Heart right ventricle (tissue), 16 donors: ENCODE measurements at places on chromosomes 5 and 9. TPM values are rescaled to one million over a fixed set of nuclear protein-coding genes. Genes with fewer than 3 reads are reported as not detected.

- H3K36me3 ChIP-seq: peaks cover 14% of the 10 kb centered on the region
- peaks cover 5% of the 10 kb centered on the region for H3K4me1 ChIP-seq
- H3K4me3 ChIP-seq: no peak overlapping the region
- no peaks in the 10 kb centered on the region for H3K27me3 ChIP-seq
These were observed 136.0 kb downstream of the SMARCA2 start for GRCh38 chr9:2151171-2151570.

Gene STPG3
- not detected for total RNA-seq

GRCh38 chr5:137372773-137373160 is 126.4 kb downstream of the SPOCK1 start:
- H3K4me1 ChIP-seq: no peaks in the 10 kb centered on the region
- no peaks in the 10 kb centered on the region for H3K36me3 ChIP-seq
- H3K27ac ChIP-seq: no peak overlapping the region
- no peak for DNase-seq
- no peaks in the 10 kb centered on the region for H3K27me3 ChIP-seq
- no peak overlapping the region for H3K4me3 ChIP-seq

GRCh38 chr5:30871196-30871595 is 322.3 kb upstream of the CDH6 start:
- DNase-seq: no peak
- H3K27ac ChIP-seq: no peak overlapping the region
- no peaks in the 10 kb centered on the region for H3K36me3 ChIP-seq
- no peak overlapping the region for H3K4me3 ChIP-seq
- H3K27me3 ChIP-seq: no peaks in the 10 kb centered on the region

DNA sequence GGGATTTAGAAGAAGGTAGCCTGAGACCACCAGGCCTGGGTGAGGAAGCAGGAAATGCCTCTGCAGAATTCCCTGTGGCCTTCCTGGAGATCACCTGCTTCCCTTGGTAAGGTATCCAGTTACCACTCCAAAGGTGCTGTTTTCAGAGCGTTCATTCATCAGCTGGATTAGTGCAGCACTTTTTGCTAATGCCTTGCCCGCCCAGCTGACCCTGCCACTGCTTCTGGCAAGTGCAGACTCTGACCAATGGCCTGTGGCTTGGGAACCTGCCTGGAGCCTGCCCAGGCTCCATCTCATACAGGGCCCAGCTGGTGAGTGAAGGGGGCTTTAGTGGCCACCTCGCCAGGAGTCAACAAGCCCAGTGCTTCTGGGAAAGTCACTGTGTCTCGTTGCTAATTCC is 48.6 kb downstream of the FOXI1 start:
- H3K27me3 ChIP-seq: no peaks in the 10 kb centered on the region
- peaks cover 14% of the 10 kb centered on the region for H3K4me1 ChIP-seq
- no peak overlapping the region for H3K27ac ChIP-seq
- no peaks in the 10 kb centered on the region for H3K36me3 ChIP-seq

DNA sequence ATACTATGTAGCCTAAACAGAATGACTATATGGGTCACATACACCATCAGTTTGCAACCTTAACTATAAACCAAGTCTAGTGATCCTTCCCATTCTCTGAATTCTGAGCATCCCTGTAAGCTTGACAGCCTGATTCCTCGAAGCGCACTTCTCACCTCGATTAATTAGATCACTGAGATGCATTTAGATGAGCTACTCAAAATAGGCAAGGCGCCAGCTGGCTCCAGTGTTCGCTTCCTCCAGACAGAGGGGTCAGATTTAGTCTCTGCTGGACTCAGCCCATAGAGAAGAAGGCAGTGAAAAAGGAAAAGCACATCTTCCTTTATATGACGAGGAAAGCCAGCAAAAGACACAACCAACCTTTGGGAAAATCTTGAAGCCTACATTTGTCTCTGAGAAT is 371.5 kb downstream of the MLLT3 start:
- H3K36me3 ChIP-seq: no peaks in the 10 kb centered on the region
- H3K27ac ChIP-seq: no peak overlapping the region
- no peaks in the 10 kb centered on the region for H3K27me3 ChIP-seq
- H3K4me1 ChIP-seq: no peaks in the 10 kb centered on the region
- no peak overlapping the region for H3K4me3 ChIP-seq
- no peak for DNase-seq

DNA sequence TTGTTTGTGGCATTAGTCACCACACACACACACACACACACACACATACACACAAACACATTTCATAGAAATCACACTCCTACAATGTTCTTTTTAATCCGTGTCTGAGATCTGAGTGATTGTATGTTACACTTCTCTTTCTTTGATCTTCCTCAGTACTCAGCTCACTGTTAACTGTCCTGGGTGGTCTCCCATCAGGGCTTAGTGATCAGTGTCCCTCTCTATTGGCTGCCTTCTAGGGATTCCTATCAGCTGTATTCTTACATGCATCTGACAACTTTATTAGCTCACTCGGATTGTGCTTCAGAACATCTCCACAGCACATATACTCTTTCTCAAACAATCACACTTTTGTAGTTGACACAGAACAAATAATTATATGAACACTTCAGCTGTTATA is 170.2 kb upstream of the POU5F2 start:
- no peaks in the 10 kb centered on the region for H3K27me3 ChIP-seq
- no peak overlapping the region for H3K27ac ChIP-seq
- H3K36me3 ChIP-seq: no peaks in the 10 kb centered on the region
- DNase-seq: no peak
- H3K4me3 ChIP-seq: no peak overlapping the region

- no peaks in the 10 kb centered on the region for H3K27me3 ChIP-seq
- no peaks in the 10 kb centered on the region for H3K4me1 ChIP-seq
- no peaks in the 10 kb centered on the region for H3K36me3 ChIP-seq
- no peak overlapping the region for H3K27ac ChIP-seq
These were observed 241.6 kb downstream of the PJA2 start for GRCh38 chr5:109168151-109168550.

GRCh38 chr9:115138151-115138550 is 20.2 kb upstream of the TNC start:
- no peaks in the 10 kb centered on the region for H3K4me1 ChIP-seq
- no peak for DNase-seq
- no peak overlapping the region for H3K4me3 ChIP-seq
- no peak overlapping the region for H3K27ac ChIP-seq
- no peaks in the 10 kb centered on the region for H3K36me3 ChIP-seq

GRCh38 chr9:91835216-91835615 is 114.8 kb downstream of the ROR2 start:
- no peak overlapping the region for H3K4me3 ChIP-seq
- H3K27ac ChIP-seq: no peak overlapping the region
- no peaks in the 10 kb centered on the region for H3K36me3 ChIP-seq
- no peak for DNase-seq
- peaks cover 14% of the 10 kb centered on the region for H3K27me3 ChIP-seq

- H3K4me1 ChIP-seq: peaks cover 9% of the 10 kb centered on the region
- no peak overlapping the region for H3K4me3 ChIP-seq
- no peaks in the 10 kb centered on the region for H3K36me3 ChIP-seq
- no peak for DNase-seq
- H3K27me3 ChIP-seq: no peaks in the 10 kb centered on the region
- no peak overlapping the region for H3K27ac ChIP-seq
These were observed 89.0 kb downstream of the PIK3R1 start for GRCh38 chr5:68304421-68305052.

GRCh38 chr5:107092695-107093094 is 578.0 kb downstream of the EFNA5 start:
- H3K4me3 ChIP-seq: no peak overlapping the region
- H3K27me3 ChIP-seq: no peaks in the 10 kb centered on the region
- no peak for DNase-seq
- H3K36me3 ChIP-seq: no peaks in the 10 kb centered on the region
- no peaks in the 10 kb centered on the region for H3K4me1 ChIP-seq

Gene DPYSL3
- 20.5 TPM for total RNA-seq

Gene BAAT
- total RNA-seq: not detected

Gene GNA14
- total RNA-seq: 1.9 TPM

DNA sequence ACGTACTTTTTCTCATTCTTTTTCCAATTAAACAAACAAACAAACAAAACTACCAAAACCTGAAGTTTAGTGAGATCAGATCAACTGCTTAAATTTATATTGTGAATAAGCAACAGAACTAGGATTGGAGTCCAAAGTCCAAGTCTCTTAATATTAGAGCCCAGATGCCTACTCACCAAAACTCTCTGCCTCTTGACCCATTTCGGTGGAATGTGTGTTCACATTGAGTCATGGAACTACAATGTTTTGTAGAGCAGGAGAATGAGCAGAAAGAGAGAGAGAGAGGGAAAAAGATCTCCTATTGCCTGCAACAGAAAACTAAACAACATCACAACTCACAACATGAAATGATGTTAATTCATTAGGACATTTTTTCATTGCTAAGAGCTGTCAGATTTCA is 751.1 kb downstream of the TLR4 start:
- H3K4me3 ChIP-seq: no peak overlapping the region
- DNase-seq: no peak
- no peak overlapping the region for H3K27ac ChIP-seq

DNA sequence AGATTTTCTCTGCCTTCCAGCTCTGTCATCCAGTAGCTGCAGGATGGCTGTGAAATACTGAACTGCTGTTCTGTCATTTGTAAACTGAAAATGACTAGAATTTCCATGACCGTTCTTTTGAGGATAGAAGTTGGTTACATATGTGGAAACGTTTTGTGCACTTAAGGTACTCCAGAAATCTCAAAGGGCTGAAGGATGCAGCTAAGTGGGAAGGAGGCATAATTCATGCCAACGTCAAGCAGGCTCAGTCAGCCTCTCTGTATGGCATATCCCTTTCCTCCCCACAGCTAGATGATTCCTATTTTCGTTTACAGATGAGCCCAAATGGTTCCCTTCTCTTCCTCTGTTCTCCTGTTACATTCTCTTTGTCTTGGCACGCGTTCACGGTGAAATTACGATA is 257.6 kb downstream of the FBXL7 start:
- no peaks in the 10 kb centered on the region for H3K27me3 ChIP-seq
- no peaks in the 10 kb centered on the region for H3K36me3 ChIP-seq
- H3K4me3 ChIP-seq: no peak overlapping the region

DNA sequence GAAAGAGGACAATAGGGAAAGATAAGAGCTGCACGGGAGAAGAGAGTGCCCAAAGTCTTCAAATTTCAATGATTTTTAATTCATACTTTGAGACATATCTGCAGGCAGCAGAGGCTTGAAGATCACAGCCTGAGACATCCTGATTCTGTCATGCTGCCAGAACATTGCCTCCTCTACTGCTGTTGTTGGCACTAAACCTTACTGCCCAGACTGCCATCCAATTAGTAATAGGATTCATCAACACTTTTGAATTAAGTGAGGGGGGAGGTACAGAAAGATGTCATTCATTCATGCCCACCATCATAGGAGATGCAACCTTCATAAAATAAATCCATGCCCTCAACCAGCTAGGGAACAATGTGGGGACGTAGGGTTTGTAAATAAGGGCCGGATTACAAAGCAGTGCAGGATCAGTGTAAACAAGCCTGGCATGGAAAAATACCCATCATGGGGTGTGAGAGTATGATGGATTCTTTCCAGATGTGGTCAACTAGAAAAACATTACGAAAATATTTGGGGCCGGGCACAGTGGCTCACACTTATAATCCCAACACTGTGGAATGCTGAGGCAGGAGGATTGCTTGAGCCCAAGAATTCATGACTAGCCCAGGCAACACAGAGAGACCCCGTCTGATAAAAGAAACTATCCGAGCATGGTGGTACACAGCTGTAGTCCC is 122.1 kb upstream of the DAPK1 start:
- no peak overlapping the region for H3K4me3 ChIP-seq
- H3K27me3 ChIP-seq: no peaks in the 10 kb centered on the region
- H3K36me3 ChIP-seq: no peaks in the 10 kb centered on the region
- H3K4me1 ChIP-seq: no peaks in the 10 kb centered on the region

GRCh38 chr5:88687373-88687911 is 195.5 kb downstream of the MEF2C start:
- no peaks in the 10 kb centered on the region for H3K36me3 ChIP-seq
- H3K27ac ChIP-seq: no peak overlapping the region
- no peak for DNase-seq
- peaks cover 100% of the 10 kb centered on the region for H3K27me3 ChIP-seq

Gene BTNL8
- total RNA-seq: not detected

Gene PCSK5
- 4.1 TPM for total RNA-seq

DNA sequence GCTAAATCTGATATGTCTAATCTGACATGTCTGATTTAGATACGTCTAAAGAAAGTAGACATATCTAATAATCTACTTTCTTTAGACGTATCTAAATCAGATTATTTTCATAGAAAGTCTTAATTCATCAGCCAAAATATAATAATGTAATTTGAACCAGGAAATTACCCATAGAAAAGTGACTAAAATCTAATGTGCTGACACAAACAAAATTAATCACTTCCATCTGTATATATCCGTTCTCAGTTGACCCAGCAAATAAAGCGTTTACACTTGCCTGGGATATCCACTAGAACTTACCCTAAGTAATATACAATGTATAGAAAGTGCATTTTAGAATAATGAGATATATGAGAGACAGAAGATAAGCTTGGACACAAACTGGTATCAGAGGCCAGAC is 56.7 kb downstream of the TTLL11 start:
- H3K4me1 ChIP-seq: peaks cover 17% of the 10 kb centered on the region
- H3K27me3 ChIP-seq: no peaks in the 10 kb centered on the region
- no peak for DNase-seq
- no peak overlapping the region for H3K4me3 ChIP-seq
- no peak overlapping the region for H3K27ac ChIP-seq

GRCh38 chr5:106454651-106455415 is 1215.9 kb downstream of the EFNA5 start:
- no peaks in the 10 kb centered on the region for H3K36me3 ChIP-seq
- H3K27ac ChIP-seq: no peak overlapping the region
- H3K27me3 ChIP-seq: no peaks in the 10 kb centered on the region
- H3K4me3 ChIP-seq: no peak overlapping the region
- no peaks in the 10 kb centered on the region for H3K4me1 ChIP-seq

Gene HTR4
- total RNA-seq: not detected

GRCh38 chr5:145479271-145479670 is 355.9 kb downstream of the PRELID2 start:
- H3K36me3 ChIP-seq: no peaks in the 10 kb centered on the region
- no peak overlapping the region for H3K4me3 ChIP-seq
- DNase-seq: no peak
- H3K4me1 ChIP-seq: no peaks in the 10 kb centered on the region

Gene DOCK8
- 2.7 TPM for total RNA-seq

DNA sequence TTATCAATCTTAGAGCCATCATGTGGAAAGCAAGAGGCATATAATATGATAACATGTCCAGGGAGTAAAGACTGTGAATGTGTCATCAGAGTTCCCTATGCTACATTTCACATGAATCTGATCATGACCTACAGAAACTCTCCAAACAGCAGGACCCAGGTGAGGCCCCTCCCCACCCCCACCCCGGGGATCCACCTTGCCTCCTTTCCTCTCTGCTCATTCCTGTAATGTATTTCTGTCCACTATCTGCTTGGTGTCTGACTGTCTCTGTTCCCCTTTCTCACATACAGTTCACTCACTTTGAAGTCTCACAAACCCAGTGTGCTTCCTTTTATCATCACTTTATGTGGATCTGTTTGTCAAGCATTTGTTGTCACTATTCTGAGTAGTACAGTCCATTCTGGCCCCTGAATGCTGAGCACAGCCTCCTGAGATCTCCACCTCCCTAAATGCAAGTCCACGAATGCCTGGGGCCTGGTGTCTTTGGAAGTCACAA is 76.4 kb upstream of the SMARCA2 start:
- H3K4me1 ChIP-seq: no peaks in the 10 kb centered on the region
- no peaks in the 10 kb centered on the region for H3K27me3 ChIP-seq
- H3K4me3 ChIP-seq: no peak overlapping the region
- H3K36me3 ChIP-seq: no peaks in the 10 kb centered on the region
- no peak for DNase-seq
